Hindlimb muscle (tissue), 1 donor: ENCODE measurements at places on chromosomes 4 and X. TPM values are rescaled to one million over a fixed set of nuclear protein-coding genes. Genes with fewer than 3 reads are reported as not detected.
A peak's percentile ranks its signal among the peaks of the same experiment; 100 is the strongest.

GIMD1 gene
- not detected for polyA plus RNA-seq

DCAF12L2 gene
- polyA plus RNA-seq = 10.6 TPM

- DNase-seq = no peak
These were observed 6.2 kb downstream of the HDAC8 start for GRCh38 chrX:72566448-72566847.

TRAM1L1 gene
- 3.5 TPM for polyA plus RNA-seq

DNA sequence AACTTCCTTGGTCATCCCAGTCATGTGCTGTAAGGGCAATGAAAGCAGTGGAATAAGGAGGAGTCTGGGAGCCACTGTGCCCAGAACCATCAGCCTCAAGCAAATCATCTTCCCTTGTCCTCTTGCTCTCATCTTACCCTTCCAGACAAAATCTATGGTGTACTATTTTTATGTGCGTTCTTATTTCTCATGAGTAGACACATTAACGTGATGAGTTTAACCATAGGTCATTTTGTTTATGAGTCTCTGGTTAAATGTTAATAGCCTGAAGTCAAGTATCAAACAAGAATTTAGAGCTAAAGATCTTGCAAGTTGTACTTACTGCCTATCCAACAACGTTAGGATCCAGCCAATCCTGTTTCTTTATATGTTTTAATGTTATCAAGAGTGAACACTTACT lies 495.3 kb downstream of the SPRY1 start:
- no peak for DNase-seq

DNA sequence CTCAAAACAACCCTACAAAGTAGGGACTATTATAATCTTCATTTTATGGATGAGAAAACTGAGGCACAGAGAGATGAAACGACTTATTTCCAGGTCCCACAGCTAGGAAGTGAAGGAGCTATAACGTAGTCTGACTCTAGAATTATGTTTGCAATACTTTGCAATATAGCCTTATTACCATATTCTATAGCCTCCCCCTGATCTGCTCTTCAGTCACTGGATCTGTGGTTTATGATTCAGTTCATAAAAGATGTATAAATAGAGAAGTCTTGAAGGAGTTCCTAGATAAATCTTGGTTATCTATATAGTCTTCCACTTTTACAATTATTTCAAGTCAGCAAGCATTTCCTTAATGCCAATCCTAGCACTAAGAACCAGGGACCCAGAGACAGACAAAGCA lies 57.5 kb downstream of the OPHN1 start:
- no peak for DNase-seq

GRCh38 chr4:126512979-126513378 lies 1119.8 kb upstream of the INTU start:
- no peak for DNase-seq

DNA sequence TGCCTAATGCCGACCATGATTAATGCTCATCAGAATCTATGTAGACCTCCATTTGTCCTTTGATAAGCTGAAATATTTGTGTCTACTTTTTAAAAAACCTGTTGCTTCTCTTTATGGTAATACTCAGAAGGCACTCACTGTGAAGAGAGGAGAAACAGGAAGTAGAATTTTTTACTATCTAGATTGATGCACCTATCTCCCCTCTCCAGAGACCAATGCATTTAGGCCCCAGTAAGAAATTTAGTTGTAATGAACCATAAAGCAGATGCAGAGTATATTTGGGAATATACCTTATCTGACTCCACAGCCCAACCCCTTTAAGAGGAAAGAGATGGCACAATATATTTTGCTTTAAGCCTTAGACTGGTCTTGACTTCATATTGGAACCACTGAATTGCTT lies 11.1 kb downstream of the TBL1X start:
- no peak for DNase-seq

RGN gene
- 2.4 TPM for polyA plus RNA-seq

- DNase-seq = no peak
These were observed 17.2 kb downstream of the NKX6-1 start for GRCh38 chr4:84481860-84482245.

CT45A10 gene
- polyA plus RNA-seq = not detected

- DNase-seq = no peak
These were observed 186.5 kb upstream of the RPL34 start for GRCh38 chr4:108433832-108434231.

HSD17B13 gene
- polyA plus RNA-seq = not detected

- peak; percentile 59 for DNase-seq
These were observed at the start of gene TMEM154 for GRCh38 chr4:152679414-152680281. Gene TMEM154, minus strand, starts transcription at chr4:152679997. Its CDS starts 64 bp downstream, at chr4:152679933.

DNA sequence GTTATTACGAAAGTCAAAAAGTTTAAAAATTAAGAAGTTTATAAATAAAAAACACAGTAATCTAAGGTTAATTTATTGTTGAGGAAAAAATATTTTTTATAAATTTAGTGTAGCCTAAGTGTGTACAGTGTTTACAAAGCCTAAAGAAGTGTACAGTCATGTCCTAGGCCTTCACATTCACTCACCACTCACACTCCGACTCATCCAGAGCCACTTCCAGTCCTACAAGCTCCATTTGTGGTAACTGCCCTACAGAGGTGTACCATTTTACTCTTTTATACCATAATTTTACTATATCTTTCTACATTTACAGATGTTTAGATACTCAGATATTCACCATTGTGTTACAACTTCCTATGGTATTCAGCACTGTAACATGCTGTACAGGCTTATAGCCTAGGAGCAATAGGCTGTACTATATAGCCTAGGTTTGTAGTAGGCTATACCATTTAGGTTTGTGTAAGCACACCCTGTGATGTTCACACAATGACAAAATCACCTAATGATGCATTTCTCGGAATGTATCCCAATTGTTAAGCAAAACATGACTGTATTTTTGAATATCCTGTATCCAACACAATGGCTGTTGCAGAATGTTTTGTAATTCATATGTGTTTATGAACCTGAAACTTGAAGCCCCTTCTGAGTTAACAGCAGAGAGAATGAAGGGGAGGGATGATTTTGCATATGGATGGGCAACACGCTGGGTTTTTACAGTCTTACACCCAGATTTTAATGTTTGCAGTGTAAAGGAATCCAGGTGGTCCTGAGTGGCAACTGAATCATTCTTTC lies 3.1 kb downstream of the PPBP start:
- DNase-seq = no peak

- no peak for DNase-seq
These were observed 12.9 kb downstream of the DDX53 start for GRCh38 chrX:23012636-23013035.

- DNase-seq = no peak
These were observed 72.1 kb downstream of the BEND4 start for GRCh38 chr4:42080306-42080705.

GRCh38 chrX:107451731-107452130 lies 2.3 kb downstream of the FRMPD3 start:
- no peak for DNase-seq

DNA sequence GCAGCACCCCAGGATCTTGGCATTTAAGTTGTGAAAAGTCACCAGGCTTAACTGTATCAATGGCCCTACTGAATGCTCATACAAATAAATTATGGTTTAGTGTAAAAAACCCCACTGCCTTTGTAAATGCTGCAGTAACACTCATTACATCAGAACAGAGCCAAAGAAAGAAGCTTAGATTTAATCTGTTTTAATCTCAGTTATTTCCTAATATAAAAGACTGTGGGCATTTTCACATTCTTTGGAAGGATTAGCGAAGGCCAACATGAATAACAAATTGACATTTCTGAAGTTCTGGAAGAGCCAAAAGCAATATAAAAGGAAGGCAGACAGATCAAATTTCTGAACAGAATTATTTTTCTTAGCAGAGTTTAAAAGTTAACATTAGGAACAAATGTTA lies 140.0 kb upstream of the HCCS start:
- DNase-seq = no peak

DNA sequence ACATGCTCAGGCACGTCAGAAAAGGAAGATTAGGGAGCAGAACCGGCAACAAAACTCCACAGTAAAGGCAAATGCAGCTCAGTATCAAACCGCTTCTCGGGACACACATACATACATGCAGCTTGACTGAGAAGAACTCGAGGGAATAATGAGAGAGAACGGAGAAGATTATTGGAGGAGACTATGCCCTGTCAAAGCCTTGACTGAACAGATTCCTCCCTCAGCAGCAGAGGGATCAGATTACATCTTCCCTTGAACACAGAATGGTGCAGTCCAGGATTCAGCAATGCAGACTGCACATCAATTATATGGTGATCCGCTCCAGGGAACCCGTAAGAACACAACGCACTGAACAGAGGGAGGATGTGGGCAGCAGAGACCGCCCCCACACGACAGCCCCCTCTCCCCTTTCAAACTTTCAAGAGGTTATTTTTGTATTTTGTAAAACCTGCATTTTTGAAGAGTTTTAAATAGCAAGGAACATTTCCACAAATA lies 183.2 kb downstream of the FBXW7 start:
- DNase-seq = peak; percentile 91

GRCh38 chr4:53039741-53040458 lies 177.8 kb downstream of the RASL11B start:
- DNase-seq = no peak

SERTM2 gene
- 1.5 TPM for polyA plus RNA-seq

GABRE gene
- polyA plus RNA-seq = 37.8 TPM

HSD17B10 gene
- polyA plus RNA-seq = 58.5 TPM

GRCh38 chr4:94758700-94759399 lies 1.1 kb downstream of the BMPR1B start:
- no peak for DNase-seq

DNA sequence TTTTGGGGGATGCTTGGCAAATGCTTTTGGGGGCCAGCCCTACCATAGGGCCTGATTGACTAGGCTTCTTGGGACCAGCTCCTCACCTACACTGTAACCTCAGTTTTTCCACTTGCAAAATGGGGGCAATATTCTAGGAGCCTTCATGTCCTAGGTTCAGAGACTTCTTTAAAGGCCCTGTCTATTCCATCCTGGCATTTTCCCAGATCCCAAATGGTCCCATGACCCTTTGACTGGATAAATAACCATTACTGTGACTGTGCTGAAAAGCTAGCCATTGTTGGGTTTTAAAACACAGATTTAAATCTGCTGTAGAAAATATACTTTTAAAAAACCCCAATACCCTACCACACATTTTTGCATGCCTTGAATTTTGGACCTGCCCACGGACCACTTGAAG lies 149.8 kb downstream of the EFNB1 start:
- no peak for DNase-seq

CXCL8 gene
- polyA plus RNA-seq = 2.3 TPM

- DNase-seq = no peak
These were observed 56.1 kb downstream of the TNIP2 start for GRCh38 chr4:2700031-2700430.

PNMA3 gene
- 1.2 TPM for polyA plus RNA-seq

- no peak for DNase-seq
These were observed 305.7 kb downstream of the ARHGAP24 start for GRCh38 chr4:85780664-85781063.

- no peak for DNase-seq
These were observed 161.6 kb downstream of the CHIC2 start for GRCh38 chr4:53902786-53903185.

FMR1NB gene
- not detected for polyA plus RNA-seq

- DNase-seq = peak; percentile 28
These were observed 164.0 kb upstream of the RASGEF1B start for GRCh38 chr4:81635739-81636138.

LRP2BP gene
- polyA plus RNA-seq = 4.7 TPM

GBA3 gene
- 0.54 TPM for polyA plus RNA-seq

GRCh38 chr4:61938250-61938846 lies 738.2 kb downstream of the ADGRL3 start:
- no peak for DNase-seq

- DNase-seq = no peak
These were observed 6.4 kb upstream of the RAPGEF2 start for GRCh38 chr4:159096434-159096833.

PLCXD1 gene
- 18.5 TPM for polyA plus RNA-seq

DNA sequence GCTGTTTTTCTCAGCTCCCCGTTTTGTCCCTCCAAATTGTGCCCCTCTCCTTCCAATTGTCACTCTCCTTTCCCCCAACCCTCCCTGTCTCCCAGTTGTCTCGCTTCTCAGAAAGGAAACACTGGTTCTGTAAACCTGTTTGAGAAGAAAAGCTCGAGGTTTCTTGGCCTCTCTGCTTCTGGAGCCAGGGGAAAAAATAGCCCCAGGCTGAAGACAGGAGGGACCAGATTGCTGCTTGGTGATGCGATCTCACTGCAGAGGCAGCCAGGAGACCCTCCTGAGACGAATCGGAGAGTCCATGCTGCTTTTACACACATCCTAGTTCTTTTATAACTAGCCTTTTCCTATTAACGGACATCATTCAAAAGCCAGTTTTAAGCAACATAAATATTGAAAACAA lies 21.2 kb downstream of the TRIML1 start:
- DNase-seq = peak; percentile 5

STEEP1 gene
- polyA plus RNA-seq = 16.4 TPM

DNA sequence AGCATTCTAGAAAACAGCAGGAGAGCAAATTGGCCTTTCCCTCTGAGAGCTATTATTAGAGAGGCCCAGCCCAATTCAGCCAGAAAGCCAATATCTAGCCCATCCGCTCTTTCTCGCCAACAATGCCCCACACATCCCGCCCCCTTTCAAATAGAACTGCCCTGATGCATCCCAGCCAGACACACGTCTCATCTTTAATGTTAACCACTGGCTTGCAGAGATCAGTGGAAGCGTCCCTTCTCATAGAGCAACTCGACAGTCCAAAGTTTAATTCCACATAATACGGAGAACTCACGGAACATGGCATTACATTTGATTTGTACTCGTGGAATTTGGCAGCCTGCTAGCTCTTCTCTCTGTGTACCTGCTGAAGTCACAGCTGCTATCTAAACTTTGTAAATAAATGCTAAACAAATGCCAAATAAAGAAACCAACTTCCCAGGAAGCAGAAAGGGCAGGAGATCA lies 304.4 kb downstream of the DHX15 start:
- no peak for DNase-seq

GRCh38 chr4:75561789-75562188 lies 5.9 kb downstream of the ODAPH start:
- DNase-seq = no peak

- no peak for DNase-seq
These were observed 36.0 kb upstream of the ARSJ start for GRCh38 chr4:114015444-114015899.

DNA sequence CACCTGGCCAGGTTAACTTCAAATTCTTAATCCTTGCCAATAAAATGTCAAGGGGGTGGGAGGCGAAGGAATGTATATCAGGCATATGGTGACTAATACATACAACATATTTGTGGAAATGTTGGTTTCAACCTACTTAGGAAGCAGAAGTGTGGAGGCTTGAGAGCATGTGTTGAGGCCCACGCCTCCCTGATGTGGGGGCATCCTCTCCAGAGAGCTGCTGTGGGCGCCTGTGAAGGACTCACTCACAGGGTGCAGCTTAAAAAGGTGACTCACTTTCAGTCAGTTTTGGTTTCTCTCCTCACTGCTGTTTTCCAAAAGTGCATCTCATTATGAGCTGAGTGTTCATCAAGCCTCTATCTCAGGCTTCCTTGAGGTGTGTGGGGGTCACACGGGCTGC lies 27.5 kb downstream of the LNX1 start:
- no peak for DNase-seq
